Right renal cortex interstitium (tissue), 3 donors: ENCODE measurements at places on chromosomes 2 and 18. TPM values are rescaled to one million over a fixed set of nuclear protein-coding genes. Genes with fewer than 3 reads are reported as not detected.

DNA sequence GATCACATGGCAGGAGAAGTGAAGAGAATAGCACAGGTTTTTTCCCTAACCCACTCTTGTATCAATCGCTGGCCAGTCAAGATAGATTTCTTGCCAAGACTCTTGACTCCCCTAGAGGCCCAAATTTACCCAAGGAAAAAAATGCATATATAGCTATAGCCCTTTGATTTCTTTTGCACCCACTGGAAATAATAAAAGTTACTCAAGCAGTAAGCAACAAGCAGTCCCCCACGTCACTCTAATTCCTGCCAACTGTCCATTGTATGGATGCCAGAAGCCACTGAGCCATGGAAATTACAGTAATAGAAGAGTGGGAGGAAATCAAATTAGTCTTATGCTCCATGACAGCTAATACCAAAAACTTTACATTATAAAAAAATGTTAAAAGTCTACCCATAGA is 125.3 kb upstream of the SLC39A10 start:
- DNase-seq = no peak

DNA sequence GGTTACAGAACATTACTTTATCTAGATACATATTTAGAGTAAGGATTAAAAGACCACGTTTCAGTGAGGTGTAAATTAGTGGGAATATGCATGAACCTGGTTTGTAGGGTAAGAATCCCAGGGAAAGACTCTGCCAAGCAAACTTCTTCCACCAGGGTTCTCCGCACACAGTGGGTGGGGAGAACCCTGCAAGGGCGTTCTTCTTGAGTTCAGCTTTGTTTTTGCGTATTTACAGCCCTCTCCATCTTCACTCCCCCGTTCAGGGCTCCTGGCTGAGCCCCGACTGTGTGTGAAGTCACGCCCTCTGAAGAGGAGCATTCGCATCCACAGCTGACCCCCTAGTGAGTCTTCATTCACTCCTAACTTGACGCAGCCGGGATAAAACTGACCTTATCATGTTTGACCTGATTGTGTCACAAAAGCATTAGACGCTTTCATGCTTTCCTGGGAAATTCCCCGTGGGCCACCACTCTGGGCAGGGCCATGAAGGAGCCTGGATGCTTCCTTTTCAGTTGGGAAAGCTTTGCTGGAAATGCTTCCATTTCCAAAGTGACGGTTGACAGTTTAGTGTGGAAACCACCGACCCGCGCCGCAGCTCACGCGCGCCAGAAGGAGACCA is 1.0 kb downstream of the ALKAL2 start:
- no peak for DNase-seq

DNA sequence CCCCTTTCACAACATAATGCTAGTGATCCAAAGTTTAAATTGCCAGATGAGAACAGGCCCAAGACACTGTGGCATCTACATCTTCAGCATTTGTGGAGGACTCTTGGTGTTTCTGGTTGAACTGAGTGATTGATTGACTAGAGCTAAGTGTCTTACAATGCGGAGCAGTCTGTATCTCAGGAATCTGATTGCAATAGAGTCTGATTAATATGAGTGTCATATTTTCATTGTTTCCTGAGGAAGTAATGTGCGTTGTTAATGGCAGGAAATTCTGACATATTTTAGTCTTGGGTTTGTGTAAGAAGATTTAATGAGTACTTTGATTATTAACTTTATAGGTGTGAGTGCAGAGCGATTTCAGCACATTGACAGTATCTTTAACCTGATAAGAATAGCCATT is 82.0 kb upstream of the PROKR1 start:
- DNase-seq = no peak

LOXL3 gene
- 9.8 TPM for polyA plus RNA-seq

UGT1A8 gene
- polyA plus RNA-seq = not detected

REEP1 gene
- 3.0 TPM for polyA plus RNA-seq

RAB3GAP1 gene
- 57.0 TPM for polyA plus RNA-seq
